Aorta (tissue), 5 donors: ENCODE measurements at places on chromosomes 3 and 15. TPM values are rescaled to one million over a fixed set of nuclear protein-coding genes. Genes with fewer than 3 reads are reported as not detected.

- no peaks in the 10 kb centered on the region for H3K36me3 ChIP-seq
- no peak for DNase-seq
- H3K4me3 ChIP-seq: no peak overlapping the region
- no peak overlapping the region for H3K27ac ChIP-seq
- H3K4me1 ChIP-seq: no peaks in the 10 kb centered on the region
- no peaks in the 10 kb centered on the region for H3K27me3 ChIP-seq
These were observed 210.0 kb downstream of the RPLP1 start for GRCh38 chr15:69662645-69663000.

- no peaks in the 10 kb centered on the region for H3K36me3 ChIP-seq
- H3K27ac ChIP-seq: no peak overlapping the region
- H3K4me1 ChIP-seq: peaks cover 3% of the 10 kb centered on the region
- H3K4me3 ChIP-seq: no peak overlapping the region
- H3K27me3 ChIP-seq: no peaks in the 10 kb centered on the region
These were observed 64.5 kb downstream of the TCF12 start for GRCh38 chr15:56982987-56983386.

DNA sequence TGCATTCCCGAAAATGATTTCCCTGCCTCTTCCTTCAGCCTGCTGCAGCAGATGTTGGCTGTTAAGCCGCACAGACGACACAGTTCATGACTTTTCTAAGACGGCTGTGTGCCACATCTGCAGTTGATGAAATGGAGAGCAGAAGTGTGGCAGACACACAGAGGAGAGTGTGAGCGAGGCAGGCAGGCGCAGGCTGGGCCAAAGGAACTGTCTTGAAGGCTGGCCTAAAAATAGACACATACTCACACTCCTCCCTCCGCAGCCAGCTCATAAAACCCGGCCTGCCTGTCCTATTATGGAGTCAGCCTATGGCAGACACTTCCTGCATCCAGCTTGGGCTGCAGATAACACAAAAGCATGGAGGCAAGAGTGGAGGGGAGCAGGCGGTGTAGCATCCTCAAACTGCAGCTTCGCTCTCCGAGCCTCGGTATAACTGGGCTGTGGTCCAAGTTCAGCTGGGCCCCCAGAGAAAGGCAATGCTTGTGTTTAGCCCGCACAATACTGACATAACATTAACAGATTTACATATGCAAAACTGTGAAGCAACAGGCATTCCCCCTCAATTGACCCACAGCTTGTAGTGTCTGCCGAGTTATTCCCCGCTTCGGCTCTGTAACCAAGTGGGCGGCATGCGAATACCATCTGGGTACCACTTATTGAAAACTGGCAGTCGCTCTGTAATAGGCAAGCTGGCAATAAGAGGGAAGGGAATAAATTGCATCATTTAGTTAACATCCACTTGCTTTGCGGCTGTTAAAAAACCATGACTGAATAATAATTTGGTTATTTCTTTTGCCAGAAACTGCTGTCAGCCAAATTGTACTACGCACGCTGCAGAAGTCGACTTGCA lies 40.8 kb downstream of the FOXP1 start:
- peak; percentile 94 for DNase-seq
- no peaks in the 10 kb centered on the region for H3K27me3 ChIP-seq
- H3K4me3 ChIP-seq: peak overlapping the region; percentile 22
- peak overlapping the region; percentile 61 for H3K27ac ChIP-seq

Gene LHFPL4
- not detected for total RNA-seq

- H3K4me1 ChIP-seq: no peaks in the 10 kb centered on the region
- no peak for DNase-seq
- H3K27me3 ChIP-seq: no peaks in the 10 kb centered on the region
- no peak overlapping the region for H3K27ac ChIP-seq
- no peaks in the 10 kb centered on the region for H3K36me3 ChIP-seq
These were observed 229.6 kb downstream of the BBX start for GRCh38 chr3:107752202-107752990.

DNA sequence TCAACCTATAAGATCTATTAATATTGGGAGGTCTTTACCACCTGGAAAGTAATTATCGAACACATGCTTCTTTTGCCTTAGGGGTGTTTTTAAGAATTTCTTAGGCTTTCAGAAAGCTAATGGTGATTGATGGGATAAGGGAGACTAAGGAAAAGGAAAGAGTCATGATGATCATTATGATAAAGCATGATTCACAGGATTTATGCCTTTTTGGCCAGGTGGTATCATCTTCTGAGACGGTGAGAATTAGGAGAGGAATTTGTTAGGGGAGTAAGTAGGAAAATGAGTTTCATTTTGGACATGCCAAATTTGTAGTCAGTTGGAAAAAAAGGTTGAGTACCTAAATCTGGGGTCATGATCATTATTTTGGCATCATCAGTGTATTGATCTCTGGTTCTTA lies 8.9 kb downstream of the ARMC8 start:
- DNase-seq: no peak
- no peaks in the 10 kb centered on the region for H3K4me1 ChIP-seq
- no peaks in the 10 kb centered on the region for H3K36me3 ChIP-seq
- H3K4me3 ChIP-seq: no peak overlapping the region
- H3K27me3 ChIP-seq: no peaks in the 10 kb centered on the region

Gene SAXO2
- 5.1 TPM for total RNA-seq

DNA sequence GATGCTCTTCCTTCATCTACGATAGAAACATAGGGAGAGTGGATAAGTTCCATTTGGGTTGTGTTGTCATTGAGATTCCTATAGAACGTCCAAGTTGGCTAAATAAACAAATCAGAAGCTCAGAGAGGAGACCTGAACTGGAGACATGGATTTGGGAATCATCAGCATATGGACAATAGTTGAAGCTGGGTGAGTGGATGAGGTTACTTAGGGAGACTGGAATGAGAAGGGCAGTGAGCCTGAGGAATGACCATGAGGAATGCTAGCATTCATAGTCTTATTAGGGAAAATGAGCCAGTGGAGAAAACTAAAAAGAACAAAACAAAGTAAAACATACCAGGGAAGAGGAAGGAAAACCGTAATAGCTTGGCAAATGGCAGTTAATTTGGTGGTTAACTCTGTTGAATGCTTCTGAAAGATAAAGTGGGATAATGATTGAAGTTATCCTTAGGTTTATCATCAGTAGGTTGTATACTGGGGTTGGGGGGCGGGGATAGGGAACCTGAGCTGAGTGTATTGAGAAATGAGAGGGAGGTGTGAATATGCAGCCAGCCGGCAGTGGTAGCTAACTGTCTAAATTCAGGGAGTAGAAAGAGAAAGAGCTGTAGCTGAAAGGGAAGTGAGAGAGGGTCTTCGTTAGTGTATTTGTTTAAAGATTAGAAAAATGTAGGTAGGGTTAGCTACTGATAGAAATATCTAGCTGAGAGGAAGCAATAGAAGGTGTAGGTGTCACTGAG lies 74.6 kb downstream of the ARHGEF26 start:
- no peaks in the 10 kb centered on the region for H3K27me3 ChIP-seq
- peaks cover 5% of the 10 kb centered on the region for H3K36me3 ChIP-seq
- H3K4me1 ChIP-seq: no peaks in the 10 kb centered on the region
- no peak for DNase-seq
- H3K4me3 ChIP-seq: no peak overlapping the region

DNA sequence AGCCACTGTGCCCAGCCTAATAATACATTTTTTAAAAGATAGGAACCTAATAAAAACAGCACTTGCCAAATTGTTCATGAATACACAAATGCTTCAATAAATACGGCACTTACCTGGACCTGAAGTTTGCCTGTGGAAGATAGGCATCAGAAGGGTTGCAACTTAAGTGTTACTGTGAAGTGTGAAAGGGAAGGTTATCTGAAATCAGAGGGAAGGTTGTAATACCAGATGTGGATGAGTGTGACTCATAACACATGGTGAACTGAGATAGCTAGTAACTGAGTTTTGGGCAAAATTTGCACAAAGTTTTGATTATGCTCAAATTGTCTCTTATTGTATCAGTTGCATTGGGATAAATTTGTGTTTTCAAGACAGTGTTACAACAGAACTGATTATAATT lies 68.0 kb downstream of the ATP11B start:
- H3K4me1 ChIP-seq: no peaks in the 10 kb centered on the region
- H3K36me3 ChIP-seq: peaks cover 4% of the 10 kb centered on the region
- no peak for DNase-seq
- no peak overlapping the region for H3K4me3 ChIP-seq

- DNase-seq: no peak
- no peaks in the 10 kb centered on the region for H3K4me1 ChIP-seq
- H3K36me3 ChIP-seq: no peaks in the 10 kb centered on the region
- H3K27me3 ChIP-seq: no peaks in the 10 kb centered on the region
- no peak overlapping the region for H3K27ac ChIP-seq
These were observed 69.6 kb downstream of the SMAD3 start for GRCh38 chr15:67134871-67135492.

- no peak for DNase-seq
- no peaks in the 10 kb centered on the region for H3K4me1 ChIP-seq
- no peak overlapping the region for H3K4me3 ChIP-seq
These were observed 18.7 kb upstream of the PDE8A start for GRCh38 chr15:84962955-84963354.

Gene C3orf20
- total RNA-seq: 0.16 TPM

Gene SH2D7
- not detected for total RNA-seq

GRCh38 chr3:29922992-29923746 lies 642.3 kb downstream of the RBMS3 start:
- no peak for DNase-seq
- no peaks in the 10 kb centered on the region for H3K36me3 ChIP-seq
- no peaks in the 10 kb centered on the region for H3K27me3 ChIP-seq
- no peak overlapping the region for H3K27ac ChIP-seq
- H3K4me3 ChIP-seq: no peak overlapping the region

DNA sequence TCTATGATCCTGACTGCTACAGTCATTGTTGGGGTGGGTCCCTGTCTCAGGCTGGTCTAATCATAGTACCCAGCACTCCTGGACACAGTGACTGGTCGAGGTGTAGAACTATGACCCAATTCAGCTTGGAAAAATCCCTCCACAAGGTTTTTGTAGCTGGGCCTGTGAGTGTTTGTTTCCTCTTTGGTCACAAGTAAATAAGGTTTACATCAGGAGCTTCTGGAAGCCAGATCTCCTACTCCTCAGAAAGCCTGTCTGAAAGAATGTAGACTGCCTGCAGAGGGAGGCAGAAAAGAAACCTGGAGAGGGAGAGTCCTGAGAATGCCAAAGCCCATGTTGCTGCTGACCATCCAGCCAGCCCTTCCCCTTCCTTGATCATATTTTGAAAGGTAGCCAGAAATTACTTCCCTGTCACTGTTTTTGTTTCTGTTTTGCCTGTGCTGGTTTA lies 123.2 kb downstream of the RAP2B start:
- H3K4me1 ChIP-seq: no peaks in the 10 kb centered on the region
- no peak overlapping the region for H3K27ac ChIP-seq
- H3K36me3 ChIP-seq: no peaks in the 10 kb centered on the region
- no peaks in the 10 kb centered on the region for H3K27me3 ChIP-seq
- no peak overlapping the region for H3K4me3 ChIP-seq

Gene LPCAT4
- 32.1 TPM for total RNA-seq

- no peaks in the 10 kb centered on the region for H3K27me3 ChIP-seq
- H3K4me3 ChIP-seq: no peak overlapping the region
- no peaks in the 10 kb centered on the region for H3K4me1 ChIP-seq
- DNase-seq: no peak
These were observed 10.8 kb upstream of the C3orf22 start for GRCh38 chr3:126569390-126569975.

DNA sequence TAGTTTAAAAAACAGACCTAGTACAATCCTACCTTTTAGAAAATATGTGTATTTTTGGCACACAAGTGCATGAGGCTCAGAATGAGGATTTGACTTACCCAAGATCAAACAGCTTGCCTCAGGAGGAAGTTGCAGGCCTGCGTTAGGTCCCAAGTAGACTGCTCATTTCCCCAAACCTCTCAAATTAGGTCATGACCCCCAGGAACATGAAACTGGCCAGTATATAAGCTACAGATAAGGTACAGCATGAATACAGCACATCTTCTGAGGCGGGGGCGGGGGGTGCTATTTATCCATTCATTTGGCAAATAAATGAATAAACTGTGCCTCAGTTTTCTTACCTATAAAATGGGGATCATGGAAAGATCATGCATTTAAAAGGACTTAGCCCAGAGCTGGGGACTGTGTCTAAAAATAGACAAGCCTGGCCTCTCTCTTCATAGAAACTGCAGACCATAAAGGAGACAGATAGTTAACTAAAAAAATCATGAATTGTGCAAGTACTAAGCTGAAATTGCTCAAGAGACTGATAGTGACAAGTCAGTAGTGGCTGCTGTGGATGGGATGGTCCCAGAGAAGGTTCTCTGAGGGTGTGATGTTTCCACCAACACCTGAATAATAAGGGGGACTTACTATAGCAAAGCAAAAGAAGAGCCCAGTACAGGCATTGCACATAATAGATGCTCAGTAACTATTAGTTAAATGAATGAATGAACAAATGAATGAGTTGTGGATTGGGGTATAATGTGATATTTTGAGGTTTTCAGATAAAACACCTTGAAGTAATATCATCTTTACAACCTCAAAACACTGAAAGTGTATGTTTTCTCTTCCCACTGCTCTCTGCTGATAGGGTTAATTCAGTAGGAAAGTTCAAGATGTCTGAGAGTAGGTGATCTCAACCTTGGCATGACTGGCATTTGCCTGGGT lies 258.5 kb upstream of the PROK2 start:
- H3K4me1 ChIP-seq: no peaks in the 10 kb centered on the region
- H3K27ac ChIP-seq: no peak overlapping the region
- H3K36me3 ChIP-seq: no peaks in the 10 kb centered on the region
- no peak for DNase-seq
